ENCODE measurements at places on chromosomes 5 and 9.
A peak's percentile ranks its signal among the peaks of the same experiment; 100 is the strongest.

- no peak for DNase-seq
These were observed 618.3 kb downstream of the NR2F1-AS1 start for GRCh38 chr5:92962752-92963151.

DNA sequence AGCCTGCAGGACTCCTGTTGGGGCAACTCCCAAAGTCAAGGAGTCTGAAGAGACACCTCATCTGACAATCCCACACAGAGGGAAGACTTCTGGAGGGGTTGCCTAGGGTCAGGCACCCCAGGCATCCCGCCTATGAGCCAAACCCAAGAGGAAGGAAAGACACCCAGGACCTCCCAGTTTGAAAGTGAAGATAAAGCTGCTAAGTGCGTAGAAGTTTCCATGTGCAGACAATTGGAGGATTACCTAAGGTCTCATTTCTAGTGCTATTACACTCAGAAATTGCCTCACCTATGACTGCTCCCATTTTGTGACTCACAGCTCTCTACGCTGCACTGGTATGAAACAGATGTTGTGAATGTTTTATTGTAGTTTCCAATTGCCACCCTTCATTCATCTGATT, 322.9 kb downstream of the SLIT3 start:
- DNase-seq, result no peak

DNA sequence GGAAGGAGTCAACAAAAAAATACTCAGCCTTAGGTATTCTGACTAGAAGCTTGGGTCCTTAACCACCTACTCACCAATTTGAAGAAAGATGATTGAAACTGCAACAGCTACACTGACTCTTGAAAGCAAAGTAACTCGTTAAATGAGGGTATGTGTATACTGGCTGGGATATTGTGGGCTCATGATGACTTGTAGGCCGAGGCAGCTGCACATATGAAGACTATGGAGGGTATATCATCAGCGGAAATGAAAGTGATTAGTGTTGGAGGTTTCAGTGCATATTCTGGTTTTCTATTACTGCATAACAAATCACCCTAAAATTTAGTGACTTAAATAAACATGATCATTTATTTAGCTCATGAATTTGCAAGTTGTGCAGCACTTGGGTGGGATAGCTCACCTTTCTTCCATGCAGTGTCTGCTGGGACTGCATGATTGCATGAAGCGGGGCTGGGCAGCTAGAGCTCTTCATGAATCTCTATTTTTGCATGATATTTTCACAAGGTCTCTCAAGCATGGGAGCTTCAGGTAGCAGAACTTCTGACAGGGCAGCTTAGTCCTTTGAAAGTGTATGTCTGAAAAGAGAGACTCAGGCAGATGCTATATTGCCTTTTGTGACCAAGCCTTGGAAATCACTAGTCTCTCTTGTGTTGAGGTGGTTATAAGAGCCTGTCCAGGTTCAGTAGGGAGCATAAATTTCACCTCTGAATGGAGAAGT, 96.1 kb upstream of the CDKN2B start:
- no peak for DNase-seq

DNA sequence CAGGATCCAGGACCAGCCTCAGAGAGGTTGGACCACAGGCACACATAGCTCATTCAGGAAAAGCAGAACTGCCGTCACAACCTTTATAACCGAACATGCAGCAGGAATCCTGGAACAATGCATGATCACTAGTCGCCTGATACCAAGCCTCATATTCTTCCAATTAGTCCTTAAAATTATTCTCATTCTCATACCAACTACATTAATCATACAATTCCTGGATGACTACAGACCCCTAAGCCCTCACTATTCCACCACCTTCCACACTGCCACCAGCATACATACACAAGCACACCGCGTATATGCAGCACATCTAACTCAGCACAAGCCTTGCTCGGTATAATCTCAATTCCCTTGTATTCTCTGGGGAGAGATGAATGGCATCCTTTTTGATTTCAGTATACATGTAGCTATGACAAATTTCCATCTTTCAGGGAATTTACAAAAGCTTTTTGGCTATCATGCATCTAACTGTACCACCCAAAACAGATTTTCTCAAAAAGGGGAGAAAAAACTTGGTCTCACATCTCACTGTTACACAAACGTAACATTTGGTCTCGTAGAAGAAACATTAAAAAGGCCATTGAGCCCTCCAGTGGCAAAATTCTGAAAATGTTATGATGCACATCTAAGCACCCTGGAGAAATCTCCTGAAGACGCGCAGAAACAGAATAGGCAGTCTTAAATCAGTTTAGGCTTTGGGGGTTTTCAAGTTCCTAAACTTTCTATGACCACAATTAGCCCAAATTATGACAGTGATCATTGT, 46.2 kb downstream of the MCTP1 start:
- DNase-seq, result no peak

DNA sequence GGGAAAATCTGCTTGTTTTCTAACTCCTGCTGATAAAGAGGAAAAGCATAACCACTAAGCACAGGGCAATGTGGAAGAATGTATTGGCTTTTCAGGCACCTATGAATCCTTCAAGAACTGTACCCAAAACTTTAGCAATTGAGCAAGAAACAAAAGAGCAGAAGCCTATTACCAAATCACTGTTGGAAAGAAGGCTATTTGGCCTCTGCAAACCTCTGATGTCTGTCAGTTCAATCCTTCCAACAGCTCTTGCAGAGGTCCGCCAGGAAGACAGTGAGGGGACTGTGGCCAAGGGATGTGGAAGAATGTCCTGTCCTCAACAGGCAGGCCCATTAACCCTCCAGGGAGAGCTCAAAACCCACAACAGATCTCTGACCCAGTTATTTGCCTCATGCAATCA, 328.6 kb downstream of the ENC1 start:
- DNase-seq, result no peak

GRCh38 chr9:136901516-136902258, 15.4 kb downstream of the TRAF2 start:
- peak; percentile 39 for DNase-seq

DNA sequence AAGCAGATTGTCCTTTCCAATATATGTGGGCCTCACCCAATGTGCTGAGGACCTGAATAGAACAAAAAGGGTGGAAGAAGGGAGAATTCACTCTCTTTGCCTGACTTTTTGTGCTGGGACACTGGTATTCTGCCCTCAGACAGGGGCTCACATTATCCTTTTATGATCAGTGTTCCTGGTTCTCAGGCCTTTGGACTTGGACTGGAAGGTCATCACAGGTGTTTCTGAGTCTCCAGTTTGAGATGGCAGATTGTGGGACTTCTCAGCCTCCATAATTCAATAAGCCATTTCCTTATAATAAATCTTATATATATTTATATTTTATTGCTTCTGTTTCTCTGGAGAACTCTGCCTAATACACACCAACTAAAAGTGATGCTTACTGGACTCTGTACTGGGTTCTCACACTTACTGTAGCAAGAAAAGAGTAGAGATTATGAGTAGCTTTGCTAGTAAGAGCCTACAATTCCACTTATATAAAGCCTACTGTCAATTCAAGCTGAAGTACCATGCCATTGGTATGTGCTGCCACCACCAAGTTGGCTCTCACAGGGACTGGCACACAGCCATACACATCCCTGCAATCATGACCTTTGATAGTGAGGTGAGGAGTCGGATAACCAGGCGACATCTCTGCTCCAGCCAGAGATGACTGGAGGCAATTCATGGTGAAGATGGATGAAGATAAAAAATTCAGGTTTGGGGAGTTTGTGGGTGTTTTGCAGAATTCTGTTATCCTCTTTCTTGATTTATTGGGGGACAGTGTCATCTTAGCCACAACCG, 130.7 kb upstream of the NR3C1 start:
- DNase-seq, result no peak

- no peak for DNase-seq
These were observed at the start of gene CARD9 for GRCh38 chr9:136373300-136374182. CARD9 (minus strand) TSS chr9:136373669; CDS start chr9:136372078, 1,591 bp downstream.

- DNase-seq, result no peak
These were observed 1.1 kb upstream of the SYNPO start for GRCh38 chr5:150639377-150639692.

DNA sequence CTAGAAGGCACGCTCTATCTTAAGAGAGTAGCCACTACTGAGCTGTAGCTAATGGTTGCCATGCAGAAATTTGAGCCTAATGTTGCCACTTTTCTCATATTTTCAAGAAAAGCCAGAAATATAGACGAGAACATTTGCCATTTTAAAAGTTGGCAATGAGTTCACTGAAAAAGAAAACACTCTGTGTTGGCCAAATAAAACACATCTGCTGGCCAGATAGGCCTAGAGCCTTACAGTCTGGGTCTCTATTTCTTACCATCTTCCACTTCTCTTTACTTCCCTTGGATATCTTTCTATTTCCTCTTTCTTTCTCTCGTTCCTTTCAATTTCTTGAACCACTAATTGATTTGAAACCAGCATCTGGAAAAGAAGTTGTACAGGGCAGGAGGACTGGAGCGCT, 36.6 kb upstream of the VCAN start:
- DNase-seq, result no peak

DNA sequence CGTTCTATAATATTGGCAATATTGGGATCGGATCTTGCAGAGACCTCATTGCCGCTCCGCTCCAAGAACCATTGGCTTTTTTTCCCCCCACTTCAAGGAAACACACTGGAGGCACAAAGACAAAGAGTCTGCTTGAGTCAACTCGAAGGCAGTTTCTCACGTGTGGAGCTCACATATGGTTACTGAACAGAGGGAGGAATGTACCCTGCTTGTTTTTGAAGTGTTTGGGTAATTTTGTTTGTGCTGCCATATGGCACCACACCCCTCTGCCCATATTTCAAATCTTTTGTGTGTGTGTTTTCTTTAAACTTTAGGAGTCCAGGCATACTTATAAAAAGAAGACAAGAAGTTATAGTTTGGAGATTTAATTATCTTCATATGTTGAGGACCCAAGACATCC, 595.9 kb downstream of the DTWD2 start:
- DNase-seq, result no peak

DNA sequence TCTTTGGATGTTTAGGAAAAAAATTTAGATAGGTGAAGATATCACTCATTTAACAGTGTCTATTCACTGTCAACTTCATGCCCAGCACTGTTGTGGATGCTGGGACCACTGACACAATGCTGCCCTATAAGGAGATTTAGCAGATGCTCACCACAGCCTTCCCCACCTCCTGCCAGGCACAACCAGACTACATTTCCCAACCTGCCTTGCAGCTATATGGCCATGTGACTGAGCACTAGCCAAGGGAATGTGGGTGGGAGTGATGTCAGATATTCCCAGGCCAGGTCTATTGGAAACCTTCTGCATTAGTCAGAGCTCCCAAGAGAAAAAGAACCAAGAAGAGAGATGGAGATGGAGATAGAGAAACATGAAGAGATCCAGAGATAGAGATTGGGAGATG, 302.6 kb upstream of the TAS2R1 start:
- DNase-seq, result no peak

- DNase-seq, result no peak
These were observed 13.0 kb downstream of the NREP start for GRCh38 chr5:111743988-111744387.

DNA sequence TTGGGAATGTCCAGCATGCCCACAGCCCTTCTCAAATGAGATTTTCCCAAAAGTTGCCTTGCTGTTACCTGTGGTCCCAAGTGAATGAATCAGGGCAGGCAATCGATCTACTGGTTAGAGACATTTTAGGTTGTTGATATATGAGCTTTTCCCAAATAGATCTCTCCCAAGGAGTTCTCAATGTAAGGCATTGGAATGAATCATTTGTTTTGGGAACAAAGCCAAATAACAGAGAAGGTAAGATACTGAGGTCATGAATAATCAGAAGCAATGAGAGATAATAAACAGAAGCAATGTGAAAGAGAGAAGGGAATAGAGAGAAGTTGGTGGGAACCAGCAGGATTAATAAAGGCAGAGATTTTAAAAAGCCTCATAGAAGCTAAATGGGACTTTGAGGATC, 93.6 kb upstream of the FER start:
- no peak for DNase-seq

DNA sequence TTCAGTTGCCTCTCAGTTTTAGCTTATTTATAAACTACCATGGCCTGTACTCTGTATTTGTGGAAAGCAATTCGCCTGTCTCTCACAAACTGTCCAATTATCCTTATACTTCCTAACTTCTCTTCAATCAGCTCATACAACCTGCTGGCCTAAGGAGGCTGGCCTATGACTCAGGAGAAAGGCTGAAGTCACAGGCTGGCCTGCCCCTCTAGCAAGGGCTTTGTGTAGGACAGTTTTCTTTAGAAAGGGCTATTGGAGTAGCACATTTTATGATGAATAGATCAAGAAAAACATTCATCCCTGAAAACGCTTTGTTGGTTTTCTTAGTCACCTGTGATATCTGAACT, 988.7 kb upstream of the ARRDC3 start:
- DNase-seq, result no peak

GRCh38 chr5:159510282-159510681, 180.0 kb upstream of the IL12B start:
- no peak for DNase-seq

DNA sequence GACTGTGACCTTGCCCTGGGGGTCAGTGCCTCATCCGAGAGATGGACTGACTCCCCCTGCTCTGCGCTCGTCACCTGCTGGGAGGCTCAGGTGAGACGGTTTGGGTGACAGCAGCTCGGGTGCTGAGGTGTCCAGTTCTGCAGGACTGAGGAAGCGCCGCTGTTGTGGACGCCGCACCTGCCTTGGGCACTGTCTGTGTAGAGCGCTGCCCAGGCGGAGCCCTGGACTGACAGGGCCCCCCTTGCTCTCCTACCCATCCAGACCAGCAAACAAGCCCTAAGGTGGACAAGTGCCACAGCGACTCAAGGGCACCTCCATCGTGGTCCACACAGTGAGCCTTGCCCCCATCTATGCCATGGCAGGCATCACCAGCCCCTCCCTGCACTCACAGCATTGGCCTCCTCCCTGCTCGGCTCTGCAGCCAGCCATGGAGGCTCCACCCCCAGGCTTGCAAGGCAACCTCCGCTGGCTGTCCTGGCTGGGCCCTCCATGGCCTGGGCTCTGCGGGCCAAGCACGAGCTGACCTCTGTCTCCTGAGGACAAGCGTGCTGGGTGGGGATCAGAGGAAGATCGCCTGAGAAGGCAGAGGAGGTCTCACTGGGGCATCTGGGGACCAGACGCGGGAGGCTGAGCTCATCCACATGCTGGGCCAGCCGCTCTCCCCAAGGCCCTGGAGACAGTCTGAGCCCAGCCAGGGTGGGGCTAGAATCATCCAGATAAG, 87.1 kb upstream of the COL5A1 start:
- DNase-seq, result no peak

GRCh38 chr5:88698290-88698689, 184.7 kb downstream of the MEF2C start:
- no peak for DNase-seq

- no peak for DNase-seq
These were observed 194.2 kb upstream of the CHD1 start for GRCh38 chr5:99122976-99123375.

- DNase-seq, result no peak
These were observed 304.4 kb upstream of the KIF2A start for GRCh38 chr5:62001640-62002039.

DNA sequence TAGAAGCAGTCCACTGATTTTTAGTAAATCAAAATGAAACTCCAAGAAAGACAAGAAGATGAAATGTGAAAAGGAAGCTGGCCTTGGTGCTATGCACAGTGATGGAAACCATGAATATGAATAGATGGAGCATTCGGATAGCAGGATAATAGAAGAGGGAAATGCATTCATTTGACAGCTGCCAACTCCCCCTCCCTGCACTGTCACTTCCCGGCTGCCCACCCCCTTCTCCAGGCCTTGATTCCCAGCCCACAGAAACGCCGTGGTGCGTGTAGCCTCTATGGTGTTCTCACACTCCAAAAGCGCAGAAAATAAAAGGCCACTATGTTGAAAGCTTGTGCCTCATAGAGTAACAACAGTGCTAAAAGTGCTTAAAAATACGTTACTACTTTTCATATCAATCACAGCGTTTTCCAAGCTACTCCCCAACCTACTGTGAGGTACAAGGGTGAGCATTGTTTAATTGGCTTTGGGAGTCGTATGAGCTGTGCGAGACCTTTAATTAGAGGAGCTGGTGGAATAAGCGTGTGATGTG, 26.1 kb upstream of the IFNK start:
- no peak for DNase-seq
